Panc1 (cell line): ENCODE measurements at places on chromosomes 13 and 19.

DNA sequence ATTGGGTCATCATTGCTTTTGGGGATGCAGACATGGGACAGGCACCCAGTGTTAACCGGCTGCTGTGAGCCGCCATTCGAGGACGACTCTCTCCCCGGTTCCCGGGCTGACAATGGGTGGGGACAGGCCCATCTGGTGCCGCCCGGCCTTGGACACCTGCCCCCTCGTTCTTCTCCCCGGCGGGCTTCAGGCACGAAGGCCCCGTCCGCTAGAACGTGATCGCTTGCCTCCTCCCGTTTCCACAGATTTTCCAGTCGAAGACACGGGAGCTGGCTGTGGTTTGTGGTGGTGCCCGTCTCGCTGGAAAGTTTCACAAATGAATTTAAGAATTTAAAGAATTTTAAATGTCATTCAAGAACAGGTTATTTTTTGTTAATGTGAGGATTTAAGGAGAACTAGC is 2.0 kb downstream of the PALM start:
- DNase-seq = no peak

DNA sequence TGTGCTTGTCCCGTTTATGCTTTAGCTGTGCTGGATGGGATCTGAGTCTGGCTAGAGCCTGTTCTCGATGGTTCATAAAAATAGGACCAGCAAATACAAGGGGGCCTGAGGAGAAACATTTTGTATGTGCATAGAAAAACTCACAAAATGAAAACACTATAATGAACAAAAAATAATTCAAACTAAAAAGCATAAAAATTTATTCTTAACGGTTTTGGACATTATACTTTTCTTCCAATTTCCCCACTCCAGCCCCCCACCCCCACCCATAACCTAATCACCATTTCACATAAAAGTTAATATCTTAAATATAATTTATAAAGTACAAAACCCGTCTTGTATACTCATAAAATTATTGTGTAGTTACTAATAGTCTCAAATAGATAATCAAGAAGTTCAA is 93.7 kb downstream of the MYCBP2 start:
- no peak for DNase-seq

- DNase-seq = no peak
Measured at GRCh38 chr13:59770451-59770850, 393.3 kb downstream of the DIAPH3 start.

- DNase-seq = no peak
Measured at GRCh38 chr19:17889609-17890214, 18.0 kb downstream of the SLC5A5 start.

GRCh38 chr13:74978591-74978990 is 503.4 kb downstream of the TBC1D4 start:
- DNase-seq = no peak

- DNase-seq = no peak
Measured at GRCh38 chr19:29379257-29380021, 146.4 kb upstream of the VSTM2B start.

DNA sequence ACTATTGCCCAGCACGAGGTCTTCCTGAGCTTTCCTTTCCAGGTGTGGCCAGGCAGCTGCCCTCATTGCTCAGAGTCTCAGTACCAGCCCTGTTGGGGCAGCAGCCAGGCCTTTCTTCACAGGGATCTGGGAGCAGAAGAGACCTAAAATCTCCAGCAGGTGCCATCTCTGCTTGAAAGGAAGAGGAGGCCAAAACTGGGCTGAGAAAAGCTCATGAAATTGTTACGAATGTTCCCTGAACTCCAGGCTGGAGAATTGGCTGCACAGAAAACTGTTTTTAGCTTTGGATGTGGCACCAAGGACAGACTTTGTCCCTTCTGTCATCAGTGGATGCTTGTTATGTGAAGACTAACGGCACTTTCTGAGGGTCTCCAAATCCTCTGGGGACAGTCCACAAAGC is 8.7 kb upstream of the PEPD start:
- DNase-seq = no peak

DNA sequence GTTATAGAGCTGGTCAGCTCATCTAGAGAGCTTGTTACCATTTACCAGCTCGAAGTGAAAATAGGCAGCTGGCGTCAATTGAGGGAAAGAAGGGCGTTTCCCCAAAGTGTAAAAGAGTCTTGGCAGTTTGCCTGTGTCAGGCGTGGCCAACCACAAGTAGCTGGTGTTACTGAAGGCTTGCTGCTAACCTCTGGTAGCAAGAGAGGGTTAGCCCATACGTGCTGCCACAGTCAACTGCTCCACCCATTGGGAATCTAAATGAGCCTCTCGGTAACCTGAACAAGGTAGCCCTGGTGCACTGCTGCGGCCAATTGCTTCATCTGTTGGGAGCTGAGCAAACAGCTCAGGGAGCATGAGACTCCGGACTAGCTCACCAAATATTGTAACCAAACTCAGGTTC is 314.9 kb upstream of the SLITRK5 start:
- no peak for DNase-seq

DNA sequence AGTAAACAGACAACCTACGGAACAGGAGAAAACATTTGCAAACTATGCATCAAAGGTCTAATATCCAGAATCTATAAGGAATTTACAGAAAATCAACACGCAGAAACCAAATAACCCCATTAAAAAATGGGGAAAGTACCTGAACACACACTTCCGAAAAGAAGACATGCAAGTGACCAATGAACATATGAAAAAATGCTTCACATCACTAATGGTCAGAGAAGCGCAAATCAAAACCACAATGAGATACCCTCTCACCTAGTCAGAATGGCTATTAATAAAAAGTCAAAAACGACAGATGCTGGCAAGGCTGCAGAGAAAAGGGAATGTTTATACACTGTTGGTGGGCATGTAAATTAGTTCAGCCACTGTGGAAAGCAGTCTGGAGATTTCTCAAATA is 29.5 kb downstream of the SLC25A15 start:
- DNase-seq = no peak

GRCh38 chr19:49403404-49404187 is 15.5 kb downstream of the KASH5 start:
- DNase-seq = no peak
